ENCODE measurements at places on chromosomes 6 and 20.

DNA sequence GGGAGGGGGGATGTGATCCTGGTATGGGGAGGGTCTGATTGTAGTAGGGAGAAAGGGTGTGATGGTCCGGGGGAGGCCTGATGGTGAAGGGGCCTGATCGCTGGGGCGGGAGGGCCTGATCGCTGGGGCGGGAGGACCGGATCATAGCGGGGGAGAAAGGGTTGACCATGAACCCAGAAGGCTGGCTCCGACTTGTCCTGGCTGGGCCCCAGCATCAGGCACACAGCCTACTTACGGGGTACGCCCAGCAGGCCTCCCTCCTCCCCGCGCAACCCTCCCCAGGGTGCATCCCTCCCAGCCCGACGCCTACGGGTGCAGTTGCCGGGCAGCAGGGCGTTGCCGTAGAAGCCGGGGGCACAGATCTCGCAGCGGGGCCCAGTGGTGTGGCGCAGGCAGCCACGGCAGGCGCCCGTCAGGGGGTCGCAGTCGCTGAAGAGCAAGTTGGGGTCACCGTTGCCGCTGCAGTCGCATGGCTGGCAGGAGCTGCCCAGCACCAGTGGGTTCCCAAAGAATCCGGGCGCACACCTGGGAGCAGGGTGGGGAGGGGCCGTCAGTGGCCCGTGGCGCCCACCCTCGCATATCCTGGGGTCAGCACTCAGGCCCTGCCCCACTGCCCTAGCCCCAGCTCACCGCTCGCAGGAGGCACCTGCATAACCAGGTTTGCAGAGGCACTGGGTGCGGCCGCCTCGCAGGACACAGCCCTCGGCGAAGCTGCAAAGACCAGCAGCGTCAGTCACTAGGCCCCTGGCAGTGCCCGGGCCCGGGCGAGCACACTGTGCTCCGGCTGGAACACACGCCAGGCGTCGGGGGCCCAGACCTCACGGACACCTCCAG lies 20.6 kb downstream of the ADRM1 start:
- no peak for DNase-seq

GRCh38 chr6:25034431-25034921 lies 98.7 kb upstream of the RIPOR2 start:
- DNase-seq = no peak

- no peak for DNase-seq
Measured at GRCh38 chr6:85406641-85407075, 43.2 kb upstream of the NT5E start.

DNA sequence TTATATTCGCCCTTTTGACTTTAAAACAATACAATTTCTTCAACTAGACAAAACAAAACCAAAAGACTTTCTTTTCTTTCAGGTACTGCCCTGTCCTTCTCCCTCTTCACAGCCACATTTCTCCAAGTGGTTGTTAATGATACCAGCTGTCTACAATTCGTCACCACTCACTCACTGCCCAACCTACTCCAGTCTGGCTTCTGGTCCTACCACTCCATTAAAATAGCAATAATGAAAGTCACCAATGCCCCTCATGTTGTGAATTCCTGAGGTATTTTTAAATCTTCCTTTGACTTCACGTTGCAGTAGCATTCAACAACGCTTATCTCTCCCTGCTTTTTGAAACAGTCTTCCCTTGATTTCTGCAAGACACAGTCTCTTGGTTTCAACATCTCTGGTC lies 11.6 kb upstream of the MAN1A1 start:
- no peak for DNase-seq

DNA sequence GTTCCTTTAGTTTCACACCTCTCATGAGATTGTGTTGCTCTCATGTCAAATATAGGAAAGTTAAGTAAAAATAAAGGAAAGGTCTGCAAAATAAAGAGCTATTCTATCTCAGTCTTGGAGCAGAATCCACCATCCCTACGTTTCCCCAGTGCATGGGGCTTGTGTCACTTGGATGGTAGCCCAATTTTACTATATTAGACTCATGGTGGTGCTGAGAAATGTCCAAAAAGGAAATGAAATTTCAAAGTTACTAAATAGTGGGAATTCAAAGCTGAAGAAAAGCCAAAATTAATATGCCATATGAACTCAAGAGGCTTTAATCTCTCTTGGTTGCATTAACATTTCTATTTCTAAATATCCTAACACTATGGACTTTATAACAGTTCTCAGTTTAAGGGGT lies 1283.3 kb upstream of the GJE1 start:
- DNase-seq = no peak

DNA sequence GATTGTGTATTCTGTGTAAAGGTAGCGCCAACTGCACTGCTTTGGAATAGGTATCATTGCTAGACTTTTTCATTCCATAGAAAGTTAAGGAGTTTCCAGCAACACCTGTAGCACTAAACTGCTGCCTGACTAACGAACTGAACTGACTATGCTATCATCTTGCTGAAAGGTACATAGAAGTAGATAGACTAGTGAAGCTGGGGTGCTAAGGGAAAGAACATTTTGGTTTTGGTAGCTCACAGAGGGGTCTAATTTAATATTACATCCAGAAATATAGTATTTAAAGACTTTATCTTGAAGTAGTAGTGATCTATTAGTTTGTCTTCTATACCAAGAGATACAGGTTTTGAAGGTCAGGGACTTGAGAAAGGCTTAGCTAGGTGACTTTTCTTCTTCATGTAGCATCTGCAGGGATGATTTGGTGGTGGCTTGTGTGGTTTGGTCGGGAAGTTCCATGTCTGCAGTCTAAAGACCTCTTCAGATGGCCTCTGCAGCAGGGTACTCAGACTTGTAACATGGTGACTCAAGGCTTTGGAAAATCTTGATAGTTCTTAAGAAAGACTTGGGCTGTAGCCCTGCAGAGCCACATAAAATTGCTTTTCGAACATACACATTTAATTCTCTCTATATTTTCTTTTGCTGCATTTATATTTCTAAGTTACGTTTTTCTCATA lies 10.2 kb downstream of the SENP6 start:
- DNase-seq = no peak

DNA sequence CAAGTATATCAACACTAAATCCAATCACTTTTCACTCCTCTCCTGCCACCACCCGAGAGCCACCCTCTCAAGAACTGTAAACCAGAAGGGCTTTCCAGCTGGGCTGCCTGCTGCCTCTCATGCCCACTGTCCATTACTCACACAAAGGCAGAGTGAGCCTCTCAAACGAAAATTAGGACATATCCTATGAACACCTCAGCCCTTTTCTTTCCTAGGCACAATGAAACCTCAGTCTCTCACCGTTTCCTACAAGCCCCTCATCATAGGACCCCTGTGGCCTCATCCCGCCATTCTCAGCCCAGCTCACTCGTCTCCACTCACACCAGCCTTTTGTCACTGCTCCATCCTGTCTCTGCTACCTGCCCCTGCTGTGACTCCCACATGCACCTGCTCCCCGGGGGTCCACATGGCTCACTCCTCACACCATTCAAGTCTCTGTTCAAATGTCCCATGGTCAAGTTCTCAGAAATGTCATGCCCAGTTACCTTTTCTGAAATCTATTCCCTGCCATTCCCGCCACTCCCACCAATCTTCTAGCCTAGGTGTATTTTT lies 7.4 kb downstream of the HLA-F start:
- DNase-seq = no peak

DNA sequence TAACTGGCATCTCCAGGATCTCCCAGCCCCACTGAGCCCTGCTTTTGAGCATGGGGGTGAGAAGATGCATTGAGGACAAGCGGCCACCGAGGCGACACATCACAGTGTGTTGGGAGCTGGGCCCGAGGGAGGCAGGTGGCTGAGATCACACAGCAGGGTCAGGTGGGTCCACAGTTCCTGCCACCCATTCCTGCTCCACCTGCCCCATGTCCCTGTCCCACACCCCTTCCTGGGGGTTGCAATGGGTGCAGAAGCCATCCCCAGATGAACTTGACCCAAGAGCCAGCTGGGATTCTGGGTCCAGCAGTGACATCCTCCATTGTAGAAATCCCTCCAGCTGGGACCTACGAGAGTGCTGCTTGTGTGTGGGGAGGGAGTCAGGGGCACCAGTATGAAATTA lies 1.0 kb downstream of the TGM2 start:
- no peak for DNase-seq

GRCh38 chr6:143607974-143608373 lies 69.8 kb upstream of the PHACTR2 start:
- DNase-seq = no peak

DNA sequence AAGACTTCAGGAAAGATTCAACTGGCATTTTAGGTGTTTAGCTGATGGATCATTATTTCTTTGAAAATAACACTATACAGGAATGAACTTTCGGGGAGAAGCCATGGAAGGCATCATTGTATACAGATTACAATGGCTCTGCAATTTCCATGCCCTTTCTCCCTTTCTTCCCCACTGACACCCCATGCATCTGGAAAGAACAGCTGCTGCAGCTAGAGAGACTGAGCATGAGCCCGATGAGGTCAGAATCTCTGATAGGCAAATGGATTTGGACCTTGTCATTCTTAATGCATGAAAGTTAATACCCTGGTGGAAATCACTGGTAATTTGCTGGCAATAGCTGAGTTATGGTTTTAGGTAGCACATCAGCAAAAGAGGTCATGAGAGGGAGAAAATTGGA lies 54.8 kb downstream of the BTBD3 start:
- DNase-seq = no peak

DNA sequence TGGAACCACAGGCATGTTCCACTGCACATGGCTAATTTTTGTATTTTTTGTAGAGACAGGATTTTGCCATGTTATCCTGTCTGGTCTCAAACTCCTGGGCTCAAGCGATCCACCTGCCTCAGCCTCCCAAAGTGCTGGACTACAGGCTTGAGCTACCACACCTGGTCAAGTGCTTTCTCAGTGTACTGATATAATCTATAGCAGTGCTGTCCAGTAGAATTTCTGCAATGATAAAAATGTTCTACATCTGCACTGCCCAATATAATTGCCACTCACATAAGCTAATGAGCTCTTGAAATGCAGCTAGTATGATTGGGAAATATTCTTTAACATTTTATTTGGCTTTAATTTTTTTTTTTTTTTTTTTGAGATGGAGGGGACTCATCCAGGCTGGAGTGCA lies 64.2 kb downstream of the C6orf52 start:
- DNase-seq = no peak

- no peak for DNase-seq
Measured at GRCh38 chr20:11981366-11981947, 63.8 kb downstream of the BTBD3 start.

DNA sequence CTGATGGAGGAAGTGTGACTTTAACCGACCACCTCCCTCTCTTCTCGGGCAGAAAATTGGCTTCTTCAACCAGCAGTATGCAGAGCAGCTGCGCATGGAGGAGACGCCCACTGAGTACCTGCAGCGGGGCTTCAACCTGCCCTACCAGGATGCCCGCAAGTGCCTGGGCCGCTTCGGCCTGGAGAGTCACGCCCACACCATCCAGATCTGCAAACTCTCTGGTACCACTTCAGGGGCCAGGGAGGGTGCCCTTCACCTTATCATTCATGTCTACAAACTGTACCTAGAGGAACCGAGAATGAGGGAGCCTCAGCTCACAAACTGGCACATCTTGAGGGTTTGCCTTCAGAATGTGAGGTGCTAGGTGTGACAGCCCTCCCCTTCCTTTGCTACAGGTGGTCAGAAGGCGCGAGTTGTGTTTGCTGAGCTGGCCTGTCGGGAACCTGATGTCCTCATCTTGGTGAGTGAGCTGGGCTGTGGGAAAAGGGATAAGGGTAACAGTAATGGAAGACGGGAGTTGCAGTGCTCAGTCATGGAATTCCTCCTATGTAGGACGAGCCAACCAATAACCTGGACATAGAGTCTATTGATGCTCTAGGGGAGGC lies 18.6 kb downstream of the ABCF1 start:
- DNase-seq = no peak

DNA sequence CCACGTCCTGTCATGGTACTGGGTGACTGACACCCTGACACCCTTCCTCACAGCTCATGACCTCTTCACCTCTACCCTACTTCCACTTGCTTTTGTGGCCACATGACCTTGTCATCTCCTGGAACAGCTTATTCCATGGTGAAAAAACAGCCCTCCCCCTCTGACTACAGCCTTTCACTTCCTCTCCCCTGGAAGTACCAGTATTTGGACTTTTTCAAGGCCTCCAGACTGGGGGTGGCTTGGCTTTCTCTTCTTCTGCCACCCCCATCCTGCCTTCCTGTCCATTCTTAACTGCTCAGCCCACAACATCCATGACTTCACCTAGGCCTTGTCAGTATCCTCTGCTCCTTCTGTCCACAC lies 168.4 kb downstream of the CARMIL1 start:
- no peak for DNase-seq
